Mesenchymal stem cell (in vitro differentiated cells and primary cell): ENCODE measurements at places on chromosomes 11 and 22.

DNA sequence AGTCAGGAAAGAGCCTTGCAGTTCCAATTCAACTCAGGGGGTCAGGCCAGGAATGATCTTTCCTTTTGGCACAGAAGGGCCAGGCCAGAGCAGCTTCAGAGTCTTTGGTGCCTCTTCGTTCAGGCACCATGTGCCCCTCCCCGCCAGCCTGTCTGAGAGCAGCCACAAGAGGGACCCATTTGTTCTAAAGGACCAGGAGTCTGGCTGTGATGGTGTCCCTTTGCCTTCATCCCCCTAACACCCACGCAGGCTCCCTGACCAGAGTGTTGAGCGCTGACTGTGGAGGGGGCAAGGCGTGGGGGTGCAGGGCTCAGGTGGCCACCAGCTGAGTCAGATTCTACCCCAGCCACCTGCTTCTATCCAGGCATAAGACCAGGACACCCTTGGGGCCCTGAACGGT lies 156.4 kb downstream of the TTC17 start:
- no peak for DNase-seq

DNA sequence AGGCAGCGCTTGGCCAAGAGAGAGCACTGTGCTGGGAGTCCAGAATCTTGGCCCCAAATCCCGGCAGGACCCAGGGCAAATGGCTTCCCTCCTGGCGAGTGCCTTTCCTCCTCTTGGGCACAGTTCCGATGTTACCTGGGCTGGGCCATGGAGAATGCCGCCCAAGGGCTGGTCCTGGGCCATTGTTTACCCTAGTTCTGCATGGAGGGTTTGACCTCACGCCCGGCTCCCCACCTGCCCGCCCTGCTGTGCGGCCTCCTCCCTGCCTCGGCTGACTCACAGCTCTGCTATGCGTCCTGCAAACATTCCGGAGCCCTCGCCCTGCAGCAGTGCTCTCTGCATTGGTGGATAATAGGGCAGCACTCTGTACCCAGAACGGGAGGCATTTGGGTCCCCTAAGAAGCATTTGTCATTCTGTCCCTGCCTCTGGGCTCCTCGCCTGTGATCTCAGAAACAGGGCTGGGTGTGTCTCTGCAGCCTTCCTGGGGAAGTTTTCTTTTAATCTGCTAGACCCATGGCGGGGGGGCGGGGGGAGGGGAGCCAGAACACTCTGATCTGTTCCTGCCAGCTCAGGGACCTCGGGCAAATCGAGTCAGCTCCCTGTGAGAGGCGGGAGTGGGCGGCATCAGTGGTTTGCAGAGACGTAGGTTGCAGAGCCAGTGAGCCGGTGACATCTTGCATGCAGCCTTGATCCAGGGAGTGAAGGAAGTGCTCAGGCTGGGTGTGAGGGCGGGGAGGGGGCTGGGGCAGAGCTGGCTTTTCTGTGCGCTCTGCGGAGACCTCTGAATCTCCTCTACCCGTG lies 32.9 kb upstream of the SMIM38 start:
- DNase-seq, result peak; percentile 59

GRCh38 chr22:37930952-37931440 lies 22.4 kb downstream of the C22orf23 start:
- no peak for DNase-seq

DNA sequence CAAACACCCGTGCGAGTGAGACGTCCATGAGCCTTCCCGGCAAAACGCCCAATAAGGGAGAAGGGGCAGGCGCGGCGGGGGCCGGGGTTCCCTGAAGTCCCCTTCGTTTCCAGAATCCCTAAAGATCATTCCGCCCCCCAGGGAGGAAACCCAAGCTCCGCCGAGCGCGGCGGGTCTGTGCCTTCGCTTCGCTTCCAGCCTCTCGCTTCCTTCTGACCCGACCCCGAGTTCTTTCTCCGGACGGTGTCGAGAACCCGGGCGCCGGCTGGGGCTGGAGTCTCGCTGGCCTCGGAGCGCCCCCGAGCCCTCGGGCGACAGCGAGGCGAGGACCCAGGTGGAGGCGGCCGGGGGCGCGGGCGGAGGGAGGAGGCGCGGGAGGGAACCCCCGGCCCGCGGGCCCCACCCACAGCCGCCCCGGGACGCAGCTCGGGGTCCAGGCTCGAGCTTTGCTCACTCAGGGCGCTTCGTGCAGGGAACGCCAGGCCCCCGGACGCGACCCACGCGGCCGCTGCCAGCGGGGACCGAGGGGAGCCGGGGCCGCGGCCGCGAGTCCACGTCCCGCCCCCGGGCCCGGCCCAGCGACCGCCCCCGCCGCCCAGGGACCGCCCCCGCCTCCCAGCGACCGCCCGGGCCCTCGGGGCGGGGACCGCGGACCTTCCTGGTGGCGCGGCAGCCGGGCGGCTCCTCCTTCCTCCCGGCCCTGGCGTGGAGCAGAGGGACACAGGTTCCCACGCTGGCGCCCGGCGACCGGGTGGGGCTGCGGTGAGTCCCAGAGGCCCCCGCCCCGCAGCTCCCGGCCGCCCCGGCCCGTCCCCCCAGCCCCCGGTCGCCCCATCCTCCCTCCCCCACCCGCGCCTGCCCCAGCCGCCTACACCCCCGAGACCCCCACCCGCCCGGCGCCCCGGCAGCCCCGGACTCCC lies at the start of gene PGGHG:
Gene PGGHG (plus strand): TSS at position 649 of the 920 bp plus-strand sequence. CDS start 691 bp downstream, outside the sequence.
- peak; percentile 56 for DNase-seq
